Stimulated activated CD4-positive, alpha-beta T cell treated with anti-CD3 and anti-CD28 coated beads, Interleukin-15, amount 100 ng/mL, for 1 hour (primary cell): ENCODE measurements at places on chromosomes 6 and 20.

DNA sequence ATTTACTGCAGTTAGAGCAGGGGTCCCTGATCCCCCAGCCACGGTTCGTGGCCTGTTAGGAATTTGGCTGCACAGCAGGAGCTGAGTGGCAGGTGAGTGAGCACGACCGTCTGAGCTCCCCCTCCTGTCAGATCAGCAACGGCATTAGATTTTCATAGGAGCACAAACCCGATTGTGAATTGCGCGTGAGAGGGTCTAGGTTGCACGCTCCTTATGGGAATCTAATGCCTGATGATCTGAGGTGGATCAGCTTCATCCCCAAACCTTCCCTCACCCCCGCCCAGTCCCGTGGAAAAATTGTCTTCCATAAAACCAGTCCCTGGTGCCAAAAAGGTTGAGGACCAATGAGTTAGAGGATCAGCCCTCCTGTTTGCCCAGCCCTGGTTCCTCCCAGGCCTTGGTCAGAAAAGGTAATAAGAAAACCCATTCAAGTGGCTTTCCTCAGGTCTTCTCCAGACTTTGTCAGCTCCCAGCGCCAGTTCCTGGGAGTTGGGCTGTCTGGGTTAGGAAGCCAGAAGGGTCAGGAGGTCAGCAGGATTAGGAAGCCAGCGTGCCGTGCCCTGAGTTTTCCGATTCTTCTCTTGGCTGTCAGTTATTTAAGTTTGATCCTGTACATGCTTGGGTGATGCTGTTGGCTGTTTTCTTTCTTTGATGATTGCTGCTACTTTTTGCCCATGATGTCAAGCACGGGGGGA, 139.9 kb upstream of the PMEPA1 start:
- no peak for DNase-seq

DNA sequence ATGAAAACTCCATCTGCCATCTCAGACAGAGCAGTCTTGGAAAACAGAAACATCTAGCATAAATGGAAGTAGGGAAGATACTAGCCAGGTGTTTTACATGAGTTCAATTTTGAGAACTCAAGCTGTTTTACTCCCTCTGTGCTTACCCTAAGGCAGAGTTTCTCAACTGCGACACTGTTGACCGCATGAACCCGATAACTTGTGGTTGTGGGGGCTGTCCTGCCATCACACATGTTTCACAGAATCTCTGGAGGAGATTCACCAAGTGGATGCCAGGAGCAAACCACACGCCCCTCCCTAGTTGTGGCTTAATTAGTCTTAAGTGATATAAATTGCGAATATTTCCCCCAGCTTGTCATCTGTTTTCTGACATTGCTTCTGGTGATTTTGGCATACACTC, 2.3 kb upstream of the SERPINB6 start:
- no peak for DNase-seq

GRCh38 chr6:101585501-101585900, 192.0 kb downstream of the GRIK2 start:
- DNase-seq: no peak

GRCh38 chr6:81793821-81794475, 41.5 kb upstream of the TENT5A start:
- DNase-seq: no peak

- DNase-seq: no peak
These were observed 81.6 kb downstream of the C6orf118 start for GRCh38 chr6:165227644-165228329.

GRCh38 chr6:107154131-107154800, 39.0 kb upstream of the BEND3 start:
- no peak for DNase-seq

- no peak for DNase-seq
These were observed 4.9 kb downstream of the GTPBP2 start for GRCh38 chr6:43623880-43624785.

- DNase-seq: no peak
These were observed 393.0 kb upstream of the SLC35B3 start for GRCh38 chr6:8828376-8828775.

DNA sequence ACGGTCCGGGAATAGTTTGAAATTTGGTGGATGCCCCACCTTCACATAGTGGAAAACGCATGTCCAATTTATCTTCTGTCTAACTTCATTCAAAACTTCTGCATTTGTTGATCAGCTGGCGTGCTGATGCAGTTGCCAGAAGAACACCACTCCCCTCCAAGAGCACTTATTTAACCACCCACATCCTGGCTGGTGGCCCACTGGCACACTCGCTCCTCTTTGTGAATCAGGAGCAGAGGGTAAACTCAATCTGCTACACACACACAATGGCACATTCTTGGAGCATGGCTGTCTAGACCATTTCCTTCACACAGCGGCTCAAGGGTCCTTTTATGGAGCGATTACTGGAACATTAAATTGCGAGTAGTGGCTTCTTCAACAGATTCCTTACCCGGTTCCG, 55.1 kb upstream of the CEP162 start:
- no peak for DNase-seq

GRCh38 chr6:53014744-53015143, 19.7 kb upstream of the GSTA4 start:
- no peak for DNase-seq

- no peak for DNase-seq
These were observed 642 bp downstream of the GZF1 start for GRCh38 chr20:23362392-23363256.
